T-helper 1 cell treated with Interleukin-12 subunit alpha and Interleukin-12 subunit beta and Interleukin-4 antibody, amounts not matched to agents 30 ng/mL and 1 ng/mL, for 36 hours (primary cell): ENCODE measurements at places on chromosomes 12 and 14. TPM values are rescaled to one million over a fixed set of nuclear protein-coding genes. Genes with fewer than 3 reads are reported as not detected.

RERGL gene
- total RNA-seq = not detected in 2 replicates

GLIPR1L1 gene
- not detected in 2 replicates for total RNA-seq

GPD1 gene
- total RNA-seq = 0.54 and 0.95 TPM in 2 replicates

AKAP3 gene
- 1.4 TPM in 2 replicates for total RNA-seq

TAS2R43 gene
- total RNA-seq = 1.0 and 1.2 TPM in 2 replicates

RNASE3 gene
- total RNA-seq = not detected in 2 replicates

NFE2 gene
- not detected in 2 replicates for total RNA-seq

SLC25A47 gene
- total RNA-seq = not detected in 2 replicates

ALDH1L2 gene
- 0.78 and 1.2 TPM in 2 replicates for total RNA-seq

CMKLR1 gene
- not detected in 2 replicates for total RNA-seq

SNRNP35 gene
- total RNA-seq = 28.7 and 31.8 TPM in 2 replicates

CD27 gene
- 88.3 and 89.8 TPM in 2 replicates for total RNA-seq

TMEM233 gene
- total RNA-seq = not detected in 2 replicates

CCDC92 gene
- total RNA-seq = 19.5 and 22.3 TPM in 2 replicates

CGRRF1 gene
- 13.2 and 15.7 TPM in 2 replicates for total RNA-seq

EID3 gene
- total RNA-seq = 6.9 and 8.2 TPM in 2 replicates

FAM90A1 gene
- 0.07 TPM in 1 of 2 replicates, not detected in the other for total RNA-seq

TMEM229B gene
- 23.3 and 25.6 TPM in 2 replicates for total RNA-seq

CLEC4E gene
- total RNA-seq = not detected in 2 replicates

STXBP6 gene
- total RNA-seq = not detected in 2 replicates

DBX2 gene
- total RNA-seq = not detected in 2 replicates

CPSF2 gene
- 82.4 and 83.4 TPM in 2 replicates for total RNA-seq

ENDOU gene
- total RNA-seq = not detected in 2 replicates

PRIM1 gene
- 39.1 and 39.2 TPM in 2 replicates for total RNA-seq

C12orf50 gene
- total RNA-seq = 0.12 TPM in 1 of 2 replicates, not detected in the other

HHIPL1 gene
- 0.05 TPM in 1 of 2 replicates, not detected in the other for total RNA-seq

GIT2 gene
- total RNA-seq = 139 TPM in 2 replicates

PPP1R1A gene
- not detected in 2 replicates for total RNA-seq

LRP1 gene
- total RNA-seq = 0.86 and 1.1 TPM in 2 replicates

KCNC2 gene
- total RNA-seq = not detected in 2 replicates

ERBB3 gene
- total RNA-seq = 1.3 and 2.5 TPM in 2 replicates

CELA1 gene
- total RNA-seq = 0.22 TPM in 1 of 2 replicates, not detected in the other

RBP5 gene
- 0.27 TPM in 1 of 2 replicates, not detected in the other for total RNA-seq

KCNK10 gene
- not detected in 2 replicates for total RNA-seq

PRPH gene
- not detected in 2 replicates for total RNA-seq

VPS37B gene
- 31.7 and 32.4 TPM in 2 replicates for total RNA-seq

OTX2 gene
- total RNA-seq = not detected in 2 replicates

PZP gene
- total RNA-seq = not detected in 2 replicates

OAS1 gene
- 151 and 155 TPM in 2 replicates for total RNA-seq

TBC1D30 gene
- total RNA-seq = 0.02 and 0.15 TPM in 2 replicates

SCARB1 gene
- 6.4 and 7.1 TPM in 2 replicates for total RNA-seq

NOVA1 gene
- 0.24 and 0.39 TPM in 2 replicates for total RNA-seq

EIF2B1 gene
- 68.2 and 73.6 TPM in 2 replicates for total RNA-seq

LRCOL1 gene
- total RNA-seq = not detected in 2 replicates

CKAP4 gene
- total RNA-seq = 3.8 and 4.0 TPM in 2 replicates

USP44 gene
- total RNA-seq = 3.2 and 4.3 TPM in 2 replicates

KRT74 gene
- total RNA-seq = not detected in 2 replicates

NT5DC3 gene
- total RNA-seq = 4.7 and 5.6 TPM in 2 replicates

TRIM9 gene
- total RNA-seq = 0.22 TPM in 2 replicates

FBLN5 gene
- 1.5 and 1.9 TPM in 2 replicates for total RNA-seq
